ENCODE measurements at places on chromosomes 13 and 19.

- no peak overlapping the region for H3K4me3 ChIP-seq
- peaks cover 16% of the 10 kb centered on the region for H3K27me3 ChIP-seq
- no peak overlapping the region for H3K27ac ChIP-seq
- H3K4me1 ChIP-seq, result no peaks in the 10 kb centered on the region
Observed at GRCh38 chr13:111616203-111616602, 295.8 kb downstream of the TEX29 start.

GRCh38 chr13:108728370-108728769 is 99.0 kb downstream of the MYO16 start:
- H3K27ac ChIP-seq, result no peak overlapping the region
- no peaks in the 10 kb centered on the region for H3K27me3 ChIP-seq
- H3K4me3 ChIP-seq, result no peak overlapping the region
- H3K4me1 ChIP-seq, result no peaks in the 10 kb centered on the region

GRCh38 chr13:85091631-85092234 is 707.5 kb downstream of the SLITRK6 start:
- H3K36me3 ChIP-seq, result no peaks in the 10 kb centered on the region
- H3K27ac ChIP-seq, result peak overlapping the region; percentile 20
- H3K27me3 ChIP-seq, result no peaks in the 10 kb centered on the region

DNA sequence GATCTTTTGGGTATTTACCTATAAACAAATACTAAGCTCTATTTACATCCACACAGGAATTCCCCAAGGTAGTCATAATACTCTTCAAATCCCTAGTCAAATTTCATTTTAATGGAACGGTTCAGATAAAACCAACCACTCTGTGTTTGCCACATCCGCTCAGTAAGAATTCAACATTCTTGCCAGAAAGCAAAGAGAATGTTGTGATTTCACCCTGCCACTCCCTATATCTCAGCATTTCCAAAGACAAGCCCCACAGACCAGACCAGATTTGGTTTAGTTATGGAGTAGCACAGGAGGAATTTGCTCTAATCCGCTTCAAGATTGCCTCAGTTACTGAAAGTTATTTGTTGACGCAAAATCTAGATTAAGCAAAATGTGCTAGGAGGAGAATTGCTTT is 105.6 kb upstream of the SERP2 start:
- no peak for DNase-seq
- peaks cover 18% of the 10 kb centered on the region for H3K4me1 ChIP-seq
- H3K36me3 ChIP-seq, result no peaks in the 10 kb centered on the region
- H3K4me3 ChIP-seq, result no peak overlapping the region
- no peaks in the 10 kb centered on the region for H3K27me3 ChIP-seq

DNA sequence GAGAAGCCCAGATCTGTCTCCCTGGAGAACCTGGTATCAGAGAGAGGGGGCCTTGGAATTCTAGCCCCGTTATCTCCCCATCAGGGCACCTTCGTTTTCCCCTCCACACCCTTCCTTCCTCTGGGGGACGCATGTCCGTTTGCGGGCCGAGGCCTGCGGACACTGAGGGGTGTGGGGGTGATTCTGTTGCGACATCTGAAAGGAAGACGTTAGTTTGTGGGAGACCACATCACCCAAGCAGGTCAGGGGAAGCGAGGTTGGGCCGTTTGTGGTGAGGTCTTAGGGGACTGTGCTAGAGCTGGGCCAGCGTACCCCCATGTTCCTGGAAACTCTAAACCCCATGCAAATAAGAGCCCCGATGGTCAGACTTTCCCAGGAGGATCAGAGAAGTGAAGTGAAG is 3.7 kb upstream of the HSH2D start:
- no peak overlapping the region for H3K4me3 ChIP-seq
- H3K4me1 ChIP-seq, result no peaks in the 10 kb centered on the region
- peaks cover 11% of the 10 kb centered on the region for H3K27me3 ChIP-seq
- DNase-seq, result no peak
- H3K27ac ChIP-seq, result no peak overlapping the region
- H3K36me3 ChIP-seq, result no peaks in the 10 kb centered on the region

GRCh38 chr13:85093808-85094207 is 705.4 kb downstream of the SLITRK6 start:
- no peaks in the 10 kb centered on the region for H3K36me3 ChIP-seq
- H3K27me3 ChIP-seq, result no peaks in the 10 kb centered on the region
- no peak for DNase-seq

DNA sequence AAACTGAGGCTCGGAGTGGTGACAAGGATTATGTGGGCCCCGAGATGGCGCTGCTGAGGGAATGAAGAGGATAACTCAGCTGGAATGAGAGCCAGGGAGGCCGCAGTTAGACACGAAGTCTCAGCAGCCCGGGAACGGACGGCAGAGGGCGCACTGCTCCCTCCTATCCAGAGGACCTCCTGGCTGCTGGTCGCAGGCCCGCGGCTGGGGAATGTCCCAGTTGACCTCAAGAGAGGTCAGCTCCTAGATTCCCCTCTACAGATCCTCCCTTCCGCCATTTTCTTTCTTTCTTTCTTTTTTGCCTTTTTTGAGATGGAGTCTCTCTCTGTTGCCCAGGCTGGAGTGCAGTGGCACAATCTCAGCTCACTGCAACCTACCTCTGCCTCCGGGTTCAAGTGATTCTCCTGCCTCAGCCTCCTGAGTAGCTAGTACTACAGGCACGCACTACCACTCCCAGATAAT is 24.1 kb upstream of the ASPDH start:
- no peaks in the 10 kb centered on the region for H3K4me1 ChIP-seq
- no peak overlapping the region for H3K4me3 ChIP-seq
- DNase-seq, result no peak
- H3K36me3 ChIP-seq, result no peaks in the 10 kb centered on the region

GRCh38 chr19:9456018-9456689 is 20.8 kb upstream of the ZNF266 start:
- no peaks in the 10 kb centered on the region for H3K4me1 ChIP-seq
- no peak for DNase-seq

DNA sequence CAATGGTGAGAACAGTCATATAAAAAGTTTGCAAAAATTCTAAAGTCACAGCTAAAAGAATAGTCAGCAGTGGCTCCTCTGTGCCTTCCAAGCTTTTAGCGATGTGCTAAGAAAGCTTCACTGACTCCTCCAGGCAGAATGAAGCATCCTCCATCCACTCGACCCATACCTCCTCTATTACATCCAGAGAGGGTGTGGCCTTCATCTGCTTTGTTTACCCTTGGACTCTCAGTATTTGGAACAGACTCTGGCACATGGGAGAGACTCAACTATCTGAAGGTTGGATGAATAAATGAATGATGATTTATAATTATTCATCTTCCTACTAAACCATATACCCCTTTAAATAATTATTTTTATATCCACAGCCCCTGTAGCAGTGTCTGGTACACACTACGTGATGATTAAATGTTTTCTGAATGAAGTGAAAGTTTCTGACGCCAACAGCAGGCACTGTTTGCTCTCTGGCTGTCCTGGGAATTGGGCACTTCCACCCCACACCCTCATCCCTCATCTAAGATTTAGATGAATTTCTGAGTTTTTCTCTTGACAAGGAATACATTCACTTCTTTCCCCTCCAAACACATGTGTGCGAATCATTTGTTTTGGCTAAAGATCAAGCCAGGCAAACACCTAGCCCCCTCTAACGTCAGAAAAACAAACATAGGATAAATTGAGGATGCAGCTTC is 93.9 kb downstream of the NUFIP1 start:
- no peaks in the 10 kb centered on the region for H3K27me3 ChIP-seq
- DNase-seq, result no peak
- H3K4me3 ChIP-seq, result no peak overlapping the region
- H3K36me3 ChIP-seq, result no peaks in the 10 kb centered on the region

DNA sequence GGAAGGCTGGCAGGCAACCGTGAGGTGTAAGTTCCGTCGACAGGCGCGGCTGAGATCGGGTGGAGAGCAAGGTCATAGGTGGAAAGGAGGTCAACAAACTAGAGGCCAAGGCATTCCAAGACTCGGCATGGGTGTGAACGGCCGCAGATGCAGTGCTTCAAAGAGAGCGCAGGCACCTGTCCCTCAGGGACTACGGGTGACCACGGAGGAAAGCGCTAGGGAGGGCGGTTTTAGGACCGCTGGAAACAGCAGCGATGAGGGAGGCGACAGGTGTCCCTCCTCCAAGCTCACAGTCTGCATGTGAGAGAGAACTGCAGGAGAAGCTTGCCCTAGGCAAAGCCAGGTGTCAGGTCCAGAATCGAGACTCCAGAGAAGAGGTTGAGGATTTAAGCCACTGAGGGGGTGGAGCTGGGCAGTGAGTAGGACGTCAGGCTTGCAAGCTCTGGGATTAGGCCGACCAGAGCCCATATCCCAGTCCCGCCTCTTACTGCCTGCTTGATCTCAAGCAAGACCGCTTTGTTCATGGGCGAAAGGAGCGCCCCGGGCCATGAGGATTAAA is 1.6 kb upstream of the MLNR start:
- peaks cover 58% of the 10 kb centered on the region for H3K27me3 ChIP-seq
- H3K27ac ChIP-seq, result no peak overlapping the region
- no peak overlapping the region for H3K4me3 ChIP-seq
